ENCODE measurements at places on chromosomes 2 and 18. TPM values are rescaled to one million over a fixed set of nuclear protein-coding genes. Genes with fewer than 3 reads are reported as not detected.

UGGT1 gene
- total RNA-seq, result 59.5 TPM

FMNL2 gene
- 0.24 TPM for total RNA-seq

ATP6V1B1 gene
- total RNA-seq, result not detected

DNA sequence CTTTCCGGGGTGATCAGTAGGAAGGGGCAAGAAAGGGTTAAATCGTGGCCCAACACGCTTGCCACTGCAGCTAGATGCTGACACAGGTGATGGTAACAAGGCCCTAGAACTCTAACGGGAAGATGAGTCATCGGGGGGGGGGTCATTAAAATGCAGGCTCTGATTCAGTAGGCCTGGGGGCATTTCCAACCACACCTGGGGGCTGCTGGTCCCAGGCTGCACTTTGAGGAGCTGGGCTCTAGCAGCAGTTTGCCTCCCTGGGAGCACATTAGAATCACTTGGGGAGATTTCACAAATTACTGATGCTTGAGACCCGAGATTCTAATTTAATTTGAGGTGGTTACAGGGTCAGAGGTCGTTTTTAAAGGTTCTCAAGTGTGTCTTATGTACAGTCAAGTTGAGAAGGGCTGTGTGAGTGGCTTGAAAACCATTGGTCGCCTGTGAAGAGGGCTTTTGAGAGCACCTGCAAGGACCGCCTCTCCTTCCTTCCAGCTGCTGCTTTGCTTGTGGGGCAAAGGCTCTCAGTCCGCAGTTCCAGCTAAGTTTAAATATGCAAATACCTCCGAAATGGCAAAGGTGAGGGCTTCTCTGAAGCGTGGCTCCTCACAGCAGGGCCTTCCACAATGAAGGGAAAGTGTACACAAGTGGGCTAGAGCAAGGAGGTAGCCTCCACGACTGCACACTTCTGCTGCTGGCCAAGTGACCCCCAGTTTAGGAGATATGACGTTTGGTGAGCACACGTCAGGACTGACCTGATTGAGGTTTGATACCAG, 128.0 kb upstream of the MSH6 start:
- DNase-seq, result peak; percentile 97

GRCh38 chr2:104793966-104794365, 59.9 kb upstream of the POU3F3 start:
- DNase-seq, result no peak

GRCh38 chr2:8412586-8412985, 269.3 kb upstream of the ID2 start:
- DNase-seq, result no peak

- DNase-seq, result no peak
Observed at GRCh38 chr18:47151439-47151838, 1.1 kb upstream of the HDHD2 start.

- DNase-seq, result no peak
Observed at GRCh38 chr2:96423291-96423690, 81.9 kb downstream of the NEURL3 start.

DNA sequence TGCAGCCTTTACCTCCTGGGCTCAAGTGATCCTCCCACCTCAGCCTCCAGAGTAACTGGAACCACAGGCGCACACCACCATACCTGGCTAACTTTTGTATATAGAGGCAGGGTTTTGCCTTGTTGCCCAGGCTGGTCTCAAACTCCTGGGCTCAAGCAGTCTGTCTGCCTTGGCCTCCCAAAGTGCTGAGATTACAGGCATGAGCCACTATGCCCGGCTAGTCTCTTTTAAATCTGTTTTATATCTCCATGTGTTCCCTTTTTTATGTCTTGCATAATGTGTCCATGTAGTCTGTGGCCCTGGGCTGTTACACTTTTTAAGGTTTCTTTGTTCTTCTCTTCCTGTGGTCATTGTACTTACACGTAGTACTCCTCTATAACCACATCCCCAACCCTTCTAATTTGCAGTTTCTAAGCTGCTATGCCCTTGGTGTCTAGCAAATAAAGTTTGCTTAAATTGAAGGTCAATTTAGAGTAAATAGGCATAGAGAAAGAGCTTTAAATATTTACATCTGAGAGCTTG, 168.2 kb downstream of the MCFD2 start:
- no peak for DNase-seq

DNA sequence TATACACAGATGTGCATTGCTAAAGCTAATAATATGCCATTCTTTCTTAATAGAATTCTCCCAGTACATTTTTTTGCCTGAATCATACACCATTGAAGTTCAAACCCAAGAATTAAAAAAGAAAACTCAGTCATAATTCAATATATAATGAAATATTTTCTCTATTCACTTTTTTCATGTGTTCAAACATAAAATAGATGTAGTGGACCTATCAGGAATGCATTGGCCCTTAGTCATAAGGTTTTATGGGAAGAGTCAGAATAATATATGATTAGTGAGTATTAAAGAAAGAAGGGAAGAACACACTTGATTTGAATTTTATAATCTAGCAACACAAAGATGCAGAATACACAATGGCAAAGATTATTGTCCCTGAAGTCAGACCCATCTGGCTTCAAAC, 297.0 kb upstream of the COL3A1 start:
- no peak for DNase-seq

DNA sequence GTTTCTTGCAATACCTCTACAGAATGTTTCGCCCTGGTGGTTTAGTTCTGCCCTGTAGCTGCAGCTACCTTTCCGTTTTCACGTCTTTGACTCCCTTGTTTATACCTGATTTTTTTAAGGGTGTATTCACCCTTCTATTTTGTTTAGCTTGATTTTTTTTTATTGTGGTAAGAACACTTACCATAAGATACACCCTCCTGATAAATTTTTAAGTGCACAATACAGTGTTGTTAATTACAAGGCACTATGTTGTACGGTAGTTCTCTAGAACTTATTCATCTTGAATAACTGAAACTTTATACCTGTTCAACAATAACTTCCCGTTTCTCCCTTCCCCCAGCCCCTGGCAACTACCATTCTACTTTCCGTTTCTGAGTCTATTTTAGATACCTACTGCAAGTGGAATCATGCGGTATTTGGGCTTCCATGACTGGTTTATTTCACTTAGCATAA, 48.9 kb upstream of the NABP1 start:
- DNase-seq, result peak; percentile 21

DNA sequence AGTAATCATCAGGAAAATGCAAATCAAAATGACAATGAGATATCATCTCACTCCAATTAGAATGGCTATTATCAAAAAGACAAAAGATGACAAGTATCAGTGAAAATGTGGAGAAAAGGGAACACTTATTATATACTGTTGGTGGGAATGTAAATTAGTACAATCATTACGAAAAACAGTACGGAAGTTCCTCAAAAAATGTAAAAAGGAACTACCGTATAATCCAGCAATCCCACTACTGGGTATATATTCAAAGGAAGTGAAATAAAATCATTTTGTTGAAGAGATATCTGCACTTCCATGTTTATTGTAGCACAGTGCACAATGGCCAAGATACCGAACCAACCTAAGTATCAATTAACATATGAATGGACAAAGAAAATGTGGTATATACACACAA, 52.4 kb upstream of the TEX51 start:
- DNase-seq, result no peak
